ENCODE measurements at places on chromosomes 3 and 15. TPM values are rescaled to one million over a fixed set of nuclear protein-coding genes. Genes with fewer than 3 reads are reported as not detected.

- DNase-seq, result no peak
These were observed 27.8 kb upstream of the KCNMB2 start for GRCh38 chr3:178508443-178508825.

DNA sequence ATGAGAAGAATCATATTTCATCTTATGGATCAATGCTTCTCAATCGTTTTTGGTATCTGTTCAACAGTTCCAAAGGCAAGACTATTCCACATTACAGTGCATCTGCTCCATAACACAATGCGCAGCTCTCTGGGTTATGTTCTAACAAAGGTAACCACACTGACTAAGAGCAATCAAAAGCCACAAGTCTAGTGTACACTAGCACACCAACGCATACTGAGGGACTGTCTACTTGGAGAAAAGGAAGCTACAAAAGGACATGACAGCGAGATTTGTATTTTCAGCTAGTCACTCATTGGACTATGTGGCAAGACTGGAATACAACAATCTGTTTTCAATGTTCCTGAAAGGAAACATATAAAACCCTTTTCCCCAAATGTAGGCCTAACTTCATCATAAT lies 35.8 kb downstream of the SETD2 start:
- no peak for DNase-seq

- DNase-seq, result no peak
These were observed 16.5 kb upstream of the MUSTN1 start for GRCh38 chr3:52851348-52851747.

- no peak for DNase-seq
These were observed 31.5 kb downstream of the SLC41A3 start for GRCh38 chr3:126052196-126053058.

XCR1 gene
- total RNA-seq, result 0.05 TPM

- no peak for DNase-seq
These were observed 73.2 kb downstream of the PRICKLE2 start for GRCh38 chr3:64152086-64152485.

DNA sequence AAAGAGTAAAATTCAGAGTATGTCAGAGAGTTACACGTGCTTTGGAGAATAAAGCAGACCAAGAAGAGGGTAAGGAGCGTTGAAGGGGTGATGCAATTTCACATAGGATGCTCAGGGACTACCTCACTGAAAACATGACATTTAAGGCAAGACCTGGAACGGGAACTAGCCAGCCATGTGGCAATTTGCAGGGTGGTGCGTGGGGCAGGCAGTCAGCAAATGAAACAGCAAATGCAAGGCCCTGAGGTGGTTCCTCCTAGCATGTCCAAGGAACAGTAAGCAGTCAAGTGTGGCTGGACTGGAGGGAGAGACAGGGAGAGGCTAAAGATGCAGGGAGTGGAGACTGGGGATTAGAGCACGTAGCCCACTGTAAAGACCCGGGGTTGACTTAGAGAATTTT lies 146.1 kb upstream of the LPP start:
- no peak for DNase-seq

DNA sequence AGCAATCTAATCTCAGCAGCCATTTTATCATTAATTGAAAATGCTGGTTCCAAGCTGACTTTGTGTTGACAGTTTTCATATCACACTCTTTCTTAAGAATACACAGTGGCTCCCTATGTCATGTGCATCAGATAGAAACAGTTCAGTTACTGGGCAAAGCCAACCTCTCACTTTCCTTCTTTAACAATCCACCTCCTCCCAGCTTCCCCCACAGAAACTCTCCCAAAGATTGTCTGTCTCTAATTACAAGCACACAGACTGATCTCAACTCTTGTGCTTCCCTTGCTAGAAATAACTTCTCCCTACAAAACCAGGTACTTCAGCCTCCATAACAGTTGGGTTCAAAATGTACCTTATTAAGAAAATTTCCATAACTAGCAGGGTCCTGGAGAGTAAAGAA lies 228.9 kb upstream of the WNT5A start:
- DNase-seq, result no peak

FES gene
- total RNA-seq, result 8.8 TPM

DNA sequence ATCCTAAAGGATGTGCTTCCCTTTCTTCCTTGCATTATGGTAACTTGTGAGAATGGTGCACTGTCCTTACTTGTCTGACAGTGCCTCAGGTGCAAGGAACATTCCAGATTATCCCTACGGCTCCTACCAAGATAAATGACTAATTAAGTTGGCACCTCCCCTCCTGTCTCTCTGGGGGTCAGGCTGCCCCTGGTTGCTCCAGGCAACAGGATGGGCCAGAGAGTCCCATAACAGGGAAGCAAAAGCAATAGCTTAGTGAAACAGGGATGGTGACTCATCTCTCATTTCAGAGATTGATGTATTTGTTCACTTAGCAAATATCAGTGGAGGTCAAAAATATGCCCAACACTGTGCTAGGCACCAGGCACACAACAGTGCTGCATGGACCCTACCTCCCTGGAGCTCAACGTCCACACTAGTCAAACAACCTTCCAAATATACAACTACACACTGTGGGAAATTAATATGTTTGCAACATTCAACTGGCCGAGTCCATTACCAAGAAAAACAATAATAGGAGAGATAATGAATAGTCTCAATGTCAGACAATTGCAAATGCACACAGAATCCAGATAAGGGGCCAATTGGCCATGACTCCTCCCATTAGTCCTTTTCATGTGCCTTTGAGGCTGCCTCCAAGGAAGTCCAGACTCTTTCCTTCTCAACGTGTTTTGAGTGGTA lies 249.0 kb downstream of the TLE3 start:
- DNase-seq, result no peak

GRCh38 chr15:75920079-75920478 lies 16.4 kb downstream of the FBXO22 start:
- no peak for DNase-seq

GRCh38 chr3:194604837-194605236 lies 28.4 kb downstream of the TMEM44 start:
- DNase-seq, result no peak

DNA sequence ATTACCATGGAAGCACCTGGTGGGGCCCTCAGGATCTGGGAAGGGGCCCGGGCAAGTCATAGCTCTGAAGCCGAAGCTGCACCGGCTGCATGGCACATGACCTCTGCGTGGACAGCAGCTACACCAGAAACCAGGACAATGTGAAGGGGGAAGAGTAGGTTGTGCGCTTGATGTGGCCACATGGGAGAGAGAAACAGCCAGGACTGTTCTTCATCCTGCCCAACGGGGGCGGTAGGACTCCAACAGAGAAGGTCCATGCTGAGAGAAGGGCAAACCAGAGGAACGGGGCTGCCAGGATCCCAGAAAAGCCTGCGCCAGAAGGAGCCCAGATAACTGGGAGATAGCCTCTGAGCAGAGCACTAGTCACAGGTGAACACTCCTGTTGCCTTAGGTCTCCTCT lies 54.9 kb upstream of the PRR20G start:
- no peak for DNase-seq

DNA sequence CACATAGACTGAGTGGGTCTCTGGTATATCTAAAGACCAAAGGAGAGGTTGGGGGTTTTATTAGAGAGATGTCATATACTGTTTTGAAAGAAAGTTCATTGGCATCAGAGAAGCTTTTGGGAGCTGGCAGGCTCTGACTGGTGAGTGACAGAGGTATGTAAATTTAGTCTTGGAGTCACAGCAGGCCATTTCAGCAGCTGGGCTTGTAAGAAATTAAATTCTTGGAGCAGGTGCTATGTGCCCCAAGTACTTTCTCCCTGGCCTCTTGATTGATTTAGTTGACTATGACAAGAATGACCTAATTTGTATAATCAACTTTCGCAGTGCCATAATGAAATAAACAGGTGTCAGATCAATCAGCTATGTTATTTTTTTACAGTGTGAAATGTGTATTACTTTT lies 47.8 kb upstream of the CDAN1 start:
- DNase-seq, result no peak

DNA sequence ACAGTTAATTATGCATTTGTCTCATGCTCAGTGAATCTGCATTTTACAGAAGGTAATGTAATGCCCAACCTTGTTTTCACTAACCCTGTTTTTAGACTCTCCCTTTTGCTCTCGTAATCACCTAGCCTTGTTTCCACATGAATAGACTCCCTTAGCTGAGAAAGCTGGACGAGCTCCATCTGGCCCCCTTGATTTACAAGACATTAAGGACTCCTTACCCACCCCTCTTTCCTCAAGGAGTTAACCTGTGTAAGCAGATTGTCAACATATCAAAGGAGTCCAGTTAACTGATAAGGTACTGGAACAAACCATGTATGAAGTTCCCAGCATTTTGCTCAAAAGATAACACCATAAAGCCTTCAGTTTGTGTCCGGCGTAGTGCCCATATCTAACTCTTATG lies 99.6 kb downstream of the VPS8 start:
- peak; percentile 18 for DNase-seq

- no peak for DNase-seq
These were observed 137.7 kb downstream of the ASB7 start for GRCh38 chr15:100740138-100740537.

SLC22A13 gene
- 1.1 TPM for total RNA-seq

GRCh38 chr3:152836269-152836668 lies 1.3 kb downstream of the P2RY1 start:
- DNase-seq, result peak; percentile 31

LAMB2 gene
- total RNA-seq, result 112 TPM

- DNase-seq, result peak; percentile 47
These were observed 214.8 kb upstream of the ST8SIA2 start for GRCh38 chr15:92178911-92179310.

- no peak for DNase-seq
These were observed 7.0 kb downstream of the EBLN2 start for GRCh38 chr3:73068419-73068818.

GRCh38 chr15:99857836-99858235 lies 124.6 kb upstream of the LYSMD4 start:
- no peak for DNase-seq

DNA sequence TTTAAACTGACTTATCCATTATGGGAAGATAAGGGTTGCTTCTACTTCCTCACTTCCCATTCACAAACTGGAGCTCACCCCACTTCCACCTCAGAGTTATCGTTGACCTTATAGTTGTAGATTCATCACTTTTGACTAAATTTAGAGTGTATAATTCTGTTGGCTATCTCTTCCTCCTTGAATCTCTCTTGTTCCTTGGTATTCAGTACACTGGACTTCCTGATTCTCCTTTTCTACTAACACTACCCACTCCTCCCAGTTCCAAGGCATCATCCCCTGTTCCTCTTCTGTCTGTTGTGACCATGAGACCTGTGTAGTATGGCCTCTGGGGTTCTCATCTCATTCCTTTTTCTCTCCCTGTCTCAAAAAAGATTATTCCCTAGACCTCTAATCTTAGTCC lies 5.9 kb upstream of the GPR87 start:
- DNase-seq, result no peak

DNA sequence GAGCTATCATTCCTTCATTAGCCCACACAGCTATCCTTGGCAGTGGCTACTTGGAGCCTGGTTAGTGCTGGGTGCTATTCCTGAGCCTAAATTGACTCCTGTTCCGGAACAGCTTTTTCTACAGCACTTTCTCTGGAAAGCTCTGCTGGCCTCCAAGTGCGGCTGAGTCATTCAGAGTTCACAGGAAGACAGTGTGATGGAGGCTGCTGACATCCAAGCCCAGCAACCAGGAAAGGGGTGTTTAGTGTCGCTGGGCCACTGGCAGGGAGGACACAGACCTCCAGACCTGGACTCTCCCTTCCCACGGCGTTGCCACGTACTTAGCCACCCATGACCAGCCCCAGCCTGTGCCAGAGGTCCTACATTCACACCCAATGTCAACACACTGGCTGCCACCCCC lies 28.7 kb downstream of the CACNA2D2 start:
- no peak for DNase-seq

DNA sequence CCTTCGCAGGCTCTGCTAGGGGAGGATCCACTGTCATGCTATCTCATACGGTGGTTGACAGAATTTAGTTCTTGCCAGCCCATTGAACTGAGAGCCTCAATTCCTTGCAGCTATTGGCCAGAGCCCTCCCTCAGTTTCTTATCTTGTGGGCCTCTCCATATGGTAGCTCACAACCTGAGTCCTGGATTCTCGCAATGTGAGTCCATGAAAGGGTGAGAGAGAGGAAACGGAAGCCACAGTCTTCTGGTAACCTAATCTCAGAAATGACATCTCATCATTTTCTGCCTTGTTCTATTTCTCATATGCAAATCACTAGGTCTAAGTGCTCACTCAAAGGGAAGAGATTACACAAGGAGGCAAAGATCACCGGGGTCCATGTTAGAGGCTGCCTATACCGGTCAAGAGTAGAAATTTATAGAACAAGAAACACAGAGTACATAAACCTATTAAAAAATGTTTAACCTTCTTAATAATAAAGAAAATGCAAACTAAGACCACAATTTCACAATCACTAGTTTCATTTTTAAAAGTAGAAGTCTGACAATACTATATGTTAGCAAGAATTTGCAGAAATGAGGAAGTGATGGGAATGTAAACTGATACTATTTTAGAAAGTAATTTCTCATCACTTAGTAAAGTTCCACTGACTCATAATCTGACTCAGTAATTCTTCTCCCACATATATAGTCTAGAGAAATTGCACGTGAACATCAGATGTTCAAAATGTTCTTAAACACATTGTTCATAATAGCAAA lies 378.4 kb upstream of the AGTR1 start:
- no peak for DNase-seq

- no peak for DNase-seq
These were observed 257.3 kb downstream of the XXYLT1 start for GRCh38 chr3:195013411-195014361.

- peak; percentile 45 for DNase-seq
These were observed 20.9 kb downstream of the NOX5 start for GRCh38 chr15:69035205-69035917.

DNA sequence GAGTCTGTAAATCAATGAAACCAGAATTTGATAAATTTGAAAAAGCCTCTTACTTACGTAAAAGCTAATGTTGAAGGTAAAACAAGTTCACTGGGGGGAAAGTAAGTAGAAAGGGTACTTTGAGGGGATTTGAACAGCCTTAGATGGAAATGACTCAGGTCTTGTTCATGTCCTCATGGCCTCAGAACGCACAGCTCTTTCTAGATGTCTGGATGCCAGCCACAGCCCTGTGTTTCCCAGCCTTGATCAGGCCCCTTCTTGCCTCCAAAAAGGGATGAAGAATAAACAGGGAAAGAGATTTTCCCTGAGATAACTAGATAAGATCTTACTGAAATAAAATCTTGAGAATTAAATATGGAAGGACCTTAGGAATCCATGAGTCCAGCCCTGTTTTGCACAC lies 237.1 kb upstream of the GOLGA6L4 start:
- no peak for DNase-seq

CYP1A1 gene
- not detected for total RNA-seq

CCDC39 gene
- not detected for total RNA-seq

DNA sequence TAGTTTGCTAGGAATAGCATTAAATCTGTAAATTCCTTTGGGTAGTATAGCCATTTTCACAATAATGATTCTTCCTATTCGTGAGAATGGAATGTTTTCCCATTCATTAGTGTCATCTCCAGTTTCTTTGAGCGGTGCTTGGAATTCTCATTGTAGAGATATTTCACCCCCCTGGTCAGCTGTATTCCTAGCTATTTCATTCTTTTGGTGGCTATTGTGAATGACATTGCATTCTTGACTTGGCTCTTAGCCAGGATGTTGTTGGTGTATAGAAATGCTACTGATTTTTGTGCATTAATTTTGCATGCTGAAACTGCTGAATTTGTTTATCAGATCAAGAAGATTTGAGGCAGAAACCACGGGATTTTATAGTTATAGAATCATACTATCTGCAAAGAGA lies 690.5 kb upstream of the ALCAM start:
- no peak for DNase-seq

GRCh38 chr3:83953417-83954089 lies 1005.2 kb upstream of the CADM2 start:
- DNase-seq, result no peak

MB21D2 gene
- 2.8 TPM for total RNA-seq

MME gene
- total RNA-seq, result 1.4 TPM
